NCI-H1694 (cell line): ENCODE measurements at places on chromosomes 1 and 21.

DNA sequence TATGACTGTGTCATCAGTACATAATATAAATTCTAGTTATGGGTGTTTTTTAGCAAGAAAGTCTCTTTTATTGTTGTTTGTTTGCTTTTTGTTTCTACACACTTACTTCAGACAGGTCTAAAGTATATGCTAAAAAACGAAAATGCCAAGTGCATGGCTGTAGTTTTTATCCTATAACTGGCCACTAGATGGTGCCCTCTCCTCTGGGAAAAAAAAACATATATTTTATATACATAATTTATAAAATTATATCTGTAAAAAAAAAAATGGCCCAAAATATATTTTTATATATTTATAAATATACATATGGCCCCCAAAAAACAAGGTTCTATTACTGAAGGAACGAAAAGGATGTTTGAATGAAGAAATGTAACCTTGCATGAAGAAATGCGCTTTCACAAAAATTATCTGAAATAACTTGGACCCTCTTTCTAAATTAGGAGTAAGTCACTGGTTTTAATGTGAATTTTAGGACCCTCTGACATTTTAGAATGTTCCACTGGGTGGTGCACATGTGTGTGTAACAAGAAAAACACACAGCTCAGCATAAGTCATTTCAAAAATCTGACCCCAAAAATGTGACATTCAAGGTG, 93.5 kb downstream of the TTLL7 start:
- peak; percentile 27 for DNase-seq

DNA sequence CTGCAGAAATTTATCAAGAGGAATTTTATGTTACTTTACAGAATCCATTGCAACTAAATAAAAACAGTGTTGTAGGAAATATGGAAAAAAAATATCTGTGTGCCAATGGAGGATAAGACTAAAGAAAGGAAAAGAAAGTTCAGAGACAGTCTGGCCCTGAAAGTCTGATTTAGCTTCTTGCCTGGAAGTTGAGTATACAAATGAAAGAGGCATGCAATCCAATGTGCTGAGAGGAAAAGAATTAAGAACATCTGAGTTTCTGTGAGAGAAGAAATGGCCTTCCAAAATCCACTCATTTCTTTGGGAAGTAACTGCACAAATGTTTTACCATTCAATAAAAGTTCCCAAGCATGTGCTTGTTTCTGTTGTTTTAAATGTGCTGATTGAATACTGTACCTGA, 65.1 kb downstream of the LHX9 start:
- no peak for DNase-seq

DNA sequence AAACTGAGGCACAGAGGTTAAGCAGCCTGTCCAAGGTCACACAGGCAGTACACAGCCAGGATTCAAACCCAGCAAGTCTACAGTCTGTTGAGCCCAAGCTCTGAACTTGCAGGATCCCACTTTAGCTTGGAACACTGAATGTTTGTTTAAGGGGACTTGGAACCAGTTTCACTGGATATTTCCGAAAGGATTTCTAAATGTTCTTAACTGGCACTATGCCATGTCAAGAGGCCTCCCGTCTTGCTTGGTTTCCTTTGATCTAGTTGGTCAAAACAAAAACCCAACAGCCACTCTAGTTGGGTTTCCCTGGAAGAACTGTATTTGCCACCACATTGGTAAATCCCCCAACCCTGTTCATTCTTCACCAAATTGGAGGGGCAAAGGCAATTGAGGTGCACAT, 317.6 kb upstream of the KAZN start:
- DNase-seq: peak; percentile 31

- no peak for DNase-seq
Measured at GRCh38 chr1:209427811-209428210, 155.7 kb upstream of the CAMK1G start.

DNA sequence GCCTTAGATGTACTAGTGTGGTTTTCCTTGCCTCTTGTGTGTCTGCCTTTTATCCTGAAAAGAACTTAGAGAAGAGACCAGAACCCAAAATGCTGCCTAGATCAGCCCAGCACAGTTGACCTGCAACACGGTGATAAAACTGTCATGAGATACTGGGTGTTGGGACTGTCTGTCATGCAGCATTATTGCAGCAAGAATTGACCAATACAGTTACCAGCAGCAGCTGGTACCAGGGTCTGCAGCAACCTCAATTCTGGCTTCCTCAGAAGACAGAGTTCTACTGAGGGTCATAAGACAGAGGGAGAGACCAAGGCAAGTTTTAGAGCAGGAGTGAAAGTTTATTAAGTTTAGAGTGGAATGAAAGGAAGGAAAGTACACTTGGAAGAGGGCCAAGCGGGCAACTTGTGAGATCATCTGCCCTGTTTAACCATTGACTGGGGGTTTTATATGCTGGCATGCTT, 182.0 kb downstream of the DYRK1A start:
- no peak for DNase-seq

GRCh38 chr1:1024771-1025699, 5.1 kb downstream of the AGRN start:
- DNase-seq: no peak

- DNase-seq: no peak
Measured at GRCh38 chr1:48560116-48560515, 88.1 kb upstream of the SPATA6 start.

DNA sequence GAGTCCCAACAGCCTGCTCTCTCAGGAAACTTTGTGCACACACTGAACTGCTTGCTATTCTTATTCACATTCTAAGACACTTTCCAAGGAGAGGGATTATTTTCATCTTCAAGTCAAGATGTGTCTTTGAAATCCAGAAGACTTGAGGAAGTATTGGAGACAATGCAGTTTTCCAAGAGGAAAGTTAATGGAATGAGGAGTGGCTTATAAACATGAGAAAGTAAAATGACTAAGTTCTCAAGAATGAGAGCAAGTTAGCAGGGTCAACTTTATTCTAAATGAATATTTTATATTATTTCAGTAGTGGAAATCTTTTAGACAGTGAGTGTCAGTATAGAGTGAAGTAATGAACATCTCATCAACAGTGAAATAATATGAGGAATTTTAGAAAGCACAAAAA, 1239.3 kb downstream of the MRPL39 start:
- no peak for DNase-seq

DNA sequence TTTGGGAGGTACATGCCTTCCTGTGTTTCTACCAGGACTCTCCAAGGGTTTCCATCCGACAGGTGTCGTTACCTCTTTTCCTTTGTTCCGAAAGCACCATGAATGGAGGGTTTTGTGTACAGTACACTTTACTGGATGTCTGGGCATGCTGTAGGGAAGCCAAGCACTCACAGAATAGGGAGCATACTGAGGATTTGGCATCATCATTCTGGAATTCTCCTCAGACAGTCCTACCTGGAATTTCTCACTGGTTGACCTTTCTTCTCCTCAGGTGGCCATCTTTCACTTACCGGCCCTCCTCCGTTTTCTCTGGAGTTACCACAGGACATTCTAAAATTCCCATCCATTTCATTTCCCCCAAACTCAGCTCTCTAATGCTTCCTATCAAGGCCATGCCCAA, 5.9 kb upstream of the MPL start:
- DNase-seq: no peak

DNA sequence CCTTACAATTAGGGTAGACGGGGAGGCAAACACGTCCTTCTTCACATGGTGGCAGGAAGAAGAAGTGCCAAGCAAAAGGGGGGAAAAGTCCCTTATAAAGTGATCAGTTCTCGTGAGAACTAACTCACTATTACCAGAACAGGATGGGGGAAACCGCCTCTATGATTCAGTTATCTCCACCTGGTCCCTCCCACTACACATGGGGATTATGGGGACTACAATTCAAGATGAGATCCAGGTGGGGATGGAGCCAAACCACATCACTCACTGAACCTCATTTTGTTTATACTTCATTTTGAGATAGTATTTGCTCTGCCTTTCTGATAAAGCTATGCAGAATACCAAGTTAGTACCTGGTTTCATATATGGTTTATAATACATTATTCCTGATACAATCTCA, 26.5 kb downstream of the APP start:
- DNase-seq: no peak

DNA sequence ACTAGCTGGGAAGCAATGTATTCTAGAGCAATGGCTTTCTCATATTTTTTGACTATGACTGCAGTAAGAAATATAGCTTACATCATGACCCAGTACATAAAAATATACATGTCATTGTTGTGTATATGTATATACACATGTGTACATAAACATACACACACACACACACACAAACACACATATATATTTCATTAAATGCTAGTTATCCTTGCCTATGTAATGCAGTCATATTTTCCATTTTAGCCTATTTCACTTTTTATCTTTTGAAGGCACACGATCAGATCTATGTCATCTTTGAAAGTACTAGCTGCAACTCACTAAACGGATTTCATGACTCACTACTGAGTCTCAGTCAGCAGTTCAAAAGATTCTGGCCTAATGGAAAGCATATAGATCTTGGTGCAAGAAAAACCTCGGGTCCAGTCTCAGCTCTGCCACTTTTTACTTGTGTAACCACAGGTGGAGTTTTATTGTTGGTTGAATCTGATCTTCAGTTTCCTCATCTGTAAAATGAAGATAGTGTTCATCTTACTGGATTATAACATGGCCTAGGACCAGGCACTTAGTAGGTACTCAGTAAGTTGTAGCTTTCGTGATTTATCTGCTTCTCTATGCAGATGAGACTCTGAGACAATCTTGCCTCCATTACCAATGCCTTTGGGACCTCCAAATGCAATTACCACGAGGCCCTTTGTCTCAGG, 325.6 kb downstream of the RRAGC start:
- DNase-seq: no peak

GRCh38 chr1:112464501-112464900, 44.3 kb upstream of the WNT2B start:
- DNase-seq: no peak

DNA sequence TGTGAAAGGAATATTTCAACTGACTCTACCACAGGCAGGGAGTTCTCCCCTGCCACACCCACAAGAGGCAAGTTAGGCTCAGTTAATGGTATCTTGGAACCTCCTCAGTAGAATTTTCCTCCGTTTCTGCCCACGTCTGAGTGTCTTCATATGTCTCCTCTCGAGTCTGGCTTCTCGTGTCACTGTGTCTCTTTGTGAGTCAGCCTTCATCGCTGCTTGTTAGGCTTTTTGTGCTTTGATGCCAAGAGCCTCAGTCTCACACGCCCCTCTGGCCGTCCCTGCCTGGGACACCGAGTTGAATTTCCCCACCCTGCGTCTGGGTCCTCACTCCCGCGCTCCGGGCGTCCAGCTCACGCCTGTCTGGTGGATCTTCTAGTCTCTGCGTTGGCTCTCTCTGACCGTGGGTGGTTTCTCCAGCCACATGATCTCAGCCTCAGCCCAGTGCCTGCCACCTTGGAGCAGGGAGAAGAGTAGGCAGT, 125.7 kb upstream of the GADD45A start:
- no peak for DNase-seq

DNA sequence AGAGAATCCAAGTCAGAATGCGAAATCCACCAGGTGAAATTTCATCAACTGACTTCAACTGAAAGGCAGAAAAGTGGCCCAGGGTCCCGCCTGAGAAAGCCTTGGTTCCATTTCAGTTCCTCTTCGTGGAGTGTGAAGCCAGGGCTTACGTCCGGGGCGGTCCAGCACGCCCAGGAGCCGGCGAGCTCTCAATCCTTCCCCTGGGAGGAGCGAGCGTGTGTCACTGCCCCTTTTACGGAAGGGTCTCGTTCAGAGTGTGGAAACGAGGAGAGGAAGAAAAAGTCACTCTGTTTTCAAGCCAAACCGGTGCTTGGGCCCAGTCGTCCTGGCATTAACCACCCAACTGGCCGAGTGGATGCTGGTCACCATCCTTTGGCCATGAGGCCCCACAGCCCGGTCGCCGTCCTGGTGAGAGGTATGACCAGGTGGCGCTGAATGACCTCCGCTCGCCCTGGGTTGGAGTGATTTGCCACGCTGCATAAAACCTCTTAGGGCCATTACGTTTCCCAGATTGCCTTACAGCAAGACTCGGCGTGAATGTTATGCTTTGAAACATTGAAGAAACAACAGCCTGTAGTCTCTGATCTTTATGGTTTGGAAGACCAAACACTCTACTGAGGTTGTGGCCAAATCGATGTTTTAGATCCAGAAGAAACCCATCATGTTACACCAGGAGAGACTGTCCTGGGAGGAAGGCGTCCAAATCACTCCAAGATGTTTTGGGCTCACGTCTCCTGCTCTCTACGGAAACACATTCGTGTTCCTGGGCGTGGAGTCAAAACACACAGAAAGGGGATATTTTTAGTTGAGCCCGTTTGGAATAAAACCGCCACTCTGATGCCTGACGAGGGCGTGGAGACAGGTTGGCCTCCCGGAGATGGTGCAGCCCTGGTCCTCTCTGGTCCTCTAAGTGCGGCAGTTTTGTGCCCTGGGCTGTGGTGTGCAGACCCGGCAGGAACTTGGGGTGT, 93.6 kb upstream of the ACTRT2 start:
- no peak for DNase-seq
